ENCODE measurements at places on chromosomes 12 and 14. TPM values are rescaled to one million over a fixed set of nuclear protein-coding genes. Genes with fewer than 3 reads are reported as not detected.

- DNase-seq = no peak
These were observed 1535.9 kb upstream of the FLRT2 start for GRCh38 chr14:83994020-83994419.

DNA sequence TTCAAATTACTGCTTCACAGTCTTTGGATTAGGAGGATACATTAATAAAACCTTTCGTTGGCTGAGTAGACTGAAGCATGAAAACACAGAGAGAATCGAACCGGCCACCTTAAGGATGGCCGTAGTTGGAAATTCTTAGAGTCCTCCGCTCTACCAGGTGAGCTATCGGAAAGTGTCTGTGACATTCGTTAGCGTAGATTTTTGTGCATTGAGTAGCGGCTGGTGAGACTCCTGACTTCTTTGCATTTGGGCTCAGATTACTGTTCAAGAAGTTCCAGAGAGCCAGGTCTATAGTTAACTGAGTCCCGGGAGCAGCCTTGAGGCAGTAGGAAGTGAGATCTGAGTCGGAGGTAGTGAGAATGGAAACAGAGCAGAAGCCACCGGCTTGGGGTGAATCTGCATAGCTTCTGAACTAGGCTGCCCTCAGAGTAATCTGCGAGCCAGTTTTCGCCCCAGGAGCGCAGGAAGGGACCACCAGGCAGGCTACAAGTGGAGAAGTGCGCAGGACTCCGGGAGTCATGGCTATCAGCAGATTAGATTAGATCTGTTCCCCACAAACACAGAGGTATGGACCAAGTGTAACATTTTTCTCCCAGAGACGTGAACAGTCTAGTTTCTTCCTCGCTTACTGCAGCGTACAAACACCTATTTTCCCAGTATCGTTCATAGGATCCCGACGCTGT is 11.0 kb downstream of the OR6S1 start:
- DNase-seq = no peak

Gene RBP5
- polyA plus RNA-seq = 6.5 TPM

GRCh38 chr12:54463484-54463883 is 9.9 kb downstream of the GTSF1 start:
- DNase-seq = no peak

- DNase-seq = no peak
These were observed 20.1 kb downstream of the TMEM63C start for GRCh38 chr14:77201696-77202095.

GRCh38 chr14:33967138-33967537 is 16.3 kb upstream of the EGLN3 start:
- DNase-seq = no peak

Gene PSMD9
- 44.8 TPM for polyA plus RNA-seq

- no peak for DNase-seq
These were observed 16.2 kb downstream of the SLC7A8 start for GRCh38 chr14:23167116-23167847.

Gene KRT77
- polyA plus RNA-seq = 0.61 TPM

GRCh38 chr12:56778756-56779155 is 15.6 kb downstream of the HSD17B6 start:
- DNase-seq = no peak

Gene B4GALNT3
- 8.5 TPM for polyA plus RNA-seq

DNA sequence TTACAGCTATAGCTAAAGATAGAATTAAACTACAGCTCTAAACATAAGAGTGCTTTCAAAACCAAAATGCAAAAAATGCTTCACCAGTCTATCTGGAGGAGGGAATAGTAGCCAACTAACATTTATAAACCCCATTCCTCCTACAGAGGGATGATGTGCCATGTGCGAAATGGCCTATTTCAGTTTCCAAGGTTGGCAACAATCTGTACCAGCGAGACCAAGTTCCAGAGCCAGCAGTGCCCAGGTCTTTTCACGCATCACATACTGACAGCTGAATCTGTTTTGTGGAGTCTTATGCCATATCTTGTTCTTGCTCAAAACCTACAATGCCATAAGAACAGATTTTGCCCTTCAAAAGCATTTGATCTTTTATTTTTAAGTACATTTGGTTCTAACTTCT is 24.5 kb downstream of the NELL2 start:
- no peak for DNase-seq

GRCh38 chr12:4323396-4323795 is 2.4 kb downstream of the TIGAR start:
- peak; percentile 19 for DNase-seq

GRCh38 chr12:124915239-124916236 is 1.1 kb upstream of the UBC start:
- DNase-seq = peak; percentile 75

DNA sequence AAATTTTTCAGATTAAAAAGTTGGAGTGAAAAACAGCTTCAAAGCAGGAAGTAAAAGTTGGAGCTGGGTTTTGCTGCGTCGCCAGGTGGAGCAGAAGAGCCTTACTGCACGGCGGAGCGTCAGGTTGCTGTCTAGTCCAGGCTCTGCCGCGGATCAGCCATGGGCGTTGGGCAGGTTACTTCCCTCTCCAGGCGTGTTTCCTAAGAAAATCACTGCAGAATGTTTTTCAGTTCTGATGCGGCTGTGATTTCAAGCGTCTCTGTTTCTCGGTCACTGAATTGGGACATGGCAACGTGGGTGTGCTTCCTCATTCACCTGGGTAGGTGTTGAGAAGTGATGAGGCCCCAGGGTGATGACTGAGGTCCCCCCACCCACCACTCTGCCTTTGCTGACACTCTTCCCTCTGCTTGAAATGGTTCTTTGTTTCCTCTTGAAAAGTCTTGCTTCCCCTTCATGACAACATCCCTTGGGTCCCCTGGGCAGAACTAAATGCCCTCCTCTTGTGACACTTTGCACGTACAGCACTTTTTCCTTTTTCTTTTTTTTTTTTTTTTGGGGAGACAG is 7.6 kb downstream of the EVL start:
- DNase-seq = peak; percentile 43

Gene PIWIL1
- not detected for polyA plus RNA-seq

GRCh38 chr14:29569194-29569593 is 358.5 kb downstream of the PRKD1 start:
- DNase-seq = peak; percentile 11

GRCh38 chr12:93626160-93626559 is 51.0 kb upstream of the CRADD start:
- DNase-seq = no peak

DNA sequence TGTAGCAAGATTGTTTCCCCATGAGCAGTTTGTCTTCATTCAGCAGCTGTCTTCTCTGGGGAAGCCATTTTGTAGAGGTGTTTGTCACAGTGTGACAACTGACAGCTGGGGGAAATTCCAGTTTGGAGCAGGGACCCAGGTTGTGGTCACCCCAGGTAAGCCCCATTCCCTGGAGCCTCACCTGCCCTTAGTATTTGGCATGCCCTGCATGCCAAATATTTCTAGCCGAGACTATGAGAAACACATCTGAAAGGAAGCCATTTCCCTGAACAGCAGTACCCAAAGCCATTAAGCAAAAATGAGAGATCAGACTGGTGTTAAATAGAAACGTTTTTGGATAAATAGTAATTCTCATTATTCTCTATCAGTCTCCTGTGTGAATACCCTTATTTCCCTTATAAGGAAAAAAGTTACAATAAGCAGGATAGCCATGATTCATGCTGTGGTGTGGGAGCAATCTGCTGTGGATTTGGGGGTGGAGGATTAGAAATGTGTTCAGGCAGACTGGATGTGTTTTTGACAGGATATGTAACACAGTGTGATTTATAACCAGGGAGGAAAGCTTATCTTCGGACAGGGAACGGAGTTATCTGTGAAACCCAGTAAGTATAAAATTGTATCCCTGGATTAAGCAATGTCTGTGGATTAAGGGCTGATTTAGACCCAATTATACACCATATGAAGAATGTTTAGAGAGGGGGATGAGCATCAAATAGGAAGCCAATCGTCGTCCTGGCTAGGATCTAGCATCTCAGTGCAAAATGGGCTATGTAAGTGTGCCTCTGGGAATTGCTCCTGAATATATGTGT is 68.9 kb downstream of the DAD1 start:
- DNase-seq = no peak

Gene TAS2R42
- polyA plus RNA-seq = not detected

- DNase-seq = no peak
These were observed 5.6 kb downstream of the TMED10 start for GRCh38 chr14:75170772-75171171.

DNA sequence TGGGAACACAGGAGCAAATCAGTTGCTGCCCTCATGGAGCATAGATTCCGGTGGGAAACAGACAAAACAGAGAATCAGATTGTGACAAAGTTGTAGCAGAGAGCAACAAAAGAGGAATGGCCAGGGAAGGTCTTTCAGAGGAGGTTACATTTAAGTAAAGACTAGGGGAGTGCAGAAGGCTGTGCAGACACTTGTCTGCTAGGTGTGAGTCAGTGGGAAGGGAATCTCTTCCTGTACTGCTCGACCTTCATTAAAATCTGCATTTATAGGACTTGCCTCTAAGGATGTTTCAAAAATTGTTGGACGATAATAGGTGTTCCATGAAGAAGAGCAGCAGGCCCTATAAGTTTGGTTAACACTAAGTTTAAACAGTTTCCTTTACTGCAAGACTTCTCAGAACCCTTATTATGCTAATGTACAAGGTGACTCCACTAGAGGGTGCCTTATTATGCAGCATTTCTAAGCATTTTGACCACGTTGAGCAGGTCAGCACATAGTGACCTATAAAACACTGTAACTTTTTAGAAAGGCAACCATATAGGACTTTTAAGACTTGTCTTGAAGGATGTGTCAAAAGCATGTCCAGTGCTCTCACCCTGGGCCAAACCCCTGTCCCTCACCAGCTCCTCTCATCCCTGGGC is 91.8 kb upstream of the RIC8B start:
- DNase-seq = no peak

DNA sequence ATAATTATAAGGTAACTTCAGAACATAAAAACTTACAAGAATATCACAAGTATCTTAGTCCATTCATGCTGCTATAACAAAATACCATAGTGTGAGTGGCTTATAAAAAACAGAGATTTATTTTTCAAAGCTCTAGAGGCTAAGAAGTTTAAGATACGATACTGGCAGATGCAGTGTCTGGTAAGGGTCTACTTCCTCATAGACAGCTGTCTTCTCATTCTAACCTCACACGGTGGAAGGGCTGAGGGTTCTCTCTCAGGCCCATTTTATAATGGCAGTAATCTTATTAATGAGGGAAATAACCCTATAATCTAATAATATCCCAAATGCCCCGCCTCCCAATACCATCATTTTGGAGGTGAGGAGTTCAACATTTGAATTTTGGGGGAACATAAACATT is 23.7 kb upstream of the OSBPL8 start:
- no peak for DNase-seq

- DNase-seq = peak; percentile 89
These were observed 644 bp downstream of the NAB2 start for GRCh38 chr12:57089271-57090245.

GRCh38 chr12:87960566-87960965 is 68.6 kb downstream of the C12orf50 start:
- DNase-seq = no peak

GRCh38 chr12:24861766-24862540 is 86.9 kb downstream of the BCAT1 start:
- DNase-seq = no peak

Gene SLC6A12
- polyA plus RNA-seq = 0.25 TPM

Gene PTPRQ
- polyA plus RNA-seq = 0.36 TPM

- peak; percentile 87 for DNase-seq
These were observed 446.1 kb downstream of the ZFP36L1 start for GRCh38 chr14:68346556-68347343.

Gene FBLN5
- 67.5 TPM for polyA plus RNA-seq

- no peak for DNase-seq
These were observed 10.1 kb upstream of the SMCO3 start for GRCh38 chr12:14824012-14824634.

Gene SIX4
- 19.8 TPM for polyA plus RNA-seq

Gene MEG3
- polyA plus RNA-seq = 6,213 TPM

DNA sequence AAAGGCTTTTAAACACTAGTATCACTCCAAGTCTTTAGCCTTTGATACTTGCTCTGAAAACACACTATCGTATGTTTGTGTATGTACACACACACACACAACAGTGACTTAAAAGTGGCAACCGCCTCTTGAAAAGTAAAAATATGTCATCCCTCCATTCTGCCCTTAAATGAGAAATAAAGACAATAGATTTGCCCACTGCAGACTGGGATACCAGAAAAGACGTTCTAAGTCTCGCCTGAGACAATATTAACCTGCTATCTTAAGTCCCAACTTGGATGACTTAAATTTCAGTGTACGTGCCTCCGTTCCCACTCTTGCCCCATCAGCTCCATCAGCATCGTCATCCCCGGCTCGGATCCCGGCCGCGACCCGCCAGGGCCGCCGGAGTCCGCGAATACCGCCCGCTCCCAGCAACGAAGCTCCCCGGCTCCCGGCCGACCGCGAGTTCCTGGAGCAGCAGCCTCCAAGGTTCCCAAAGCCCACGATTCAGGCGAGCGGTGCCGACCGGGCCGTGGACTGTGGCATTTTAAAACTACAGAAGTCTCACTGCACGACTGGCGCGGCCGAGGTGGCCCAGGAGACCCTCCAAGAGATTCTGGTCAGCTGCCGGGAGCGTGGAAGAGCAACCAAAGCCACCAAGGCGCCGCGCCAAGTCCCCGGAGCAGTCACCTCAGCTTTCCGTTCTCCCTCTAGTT is 2.8 kb upstream of the ARID2 start:
- no peak for DNase-seq
